Aorta (tissue), 5 donors: ENCODE measurements at places on chromosomes 12 and 14. TPM values are rescaled to one million over a fixed set of nuclear protein-coding genes. Genes with fewer than 3 reads are reported as not detected.

Gene PLEKHH1
- polyA plus RNA-seq: 14.0 TPM

Gene SNRNP35
- polyA plus RNA-seq: 35.7 TPM

Gene RASSF3
- polyA plus RNA-seq: 445 TPM

Gene NKX2-1
- not detected for polyA plus RNA-seq

Gene LRRC10
- 0.25 TPM for polyA plus RNA-seq

Gene KLRG1
- 2.9 TPM for polyA plus RNA-seq

Gene CMA1
- polyA plus RNA-seq: not detected

Gene PCBP2
- 513 TPM for polyA plus RNA-seq

Gene SLC10A1
- not detected for polyA plus RNA-seq
